Right atrium auricular region (tissue), 2 donors: ENCODE measurements at places on chromosomes 11 and 22. TPM values are rescaled to one million over a fixed set of nuclear protein-coding genes. Genes with fewer than 3 reads are reported as not detected.

DNA sequence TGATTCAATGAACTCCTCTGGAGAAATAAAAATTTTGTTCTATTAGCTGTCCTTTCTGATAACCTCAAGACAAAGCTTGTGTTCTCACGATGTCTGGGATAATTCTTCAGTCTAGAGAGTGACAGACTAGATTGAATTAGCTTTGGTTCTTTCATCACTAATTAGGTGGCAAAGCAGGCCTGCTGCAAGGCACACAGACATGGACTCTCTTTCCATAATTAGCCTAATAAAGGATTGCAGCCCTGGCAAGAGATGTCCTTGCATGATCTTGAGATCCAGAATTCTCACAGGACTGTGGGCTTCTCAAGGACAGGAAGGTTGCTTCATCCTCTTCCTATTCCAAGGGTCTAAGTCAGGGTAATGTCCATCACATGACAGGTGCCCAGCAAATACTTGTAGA lies 245.6 kb upstream of the ZC3H12C start:
- H3K27me3 ChIP-seq = no peaks in the 10 kb centered on the region
- no peak overlapping the region for H3K4me3 ChIP-seq
- no peaks in the 10 kb centered on the region for H3K4me1 ChIP-seq
- DNase-seq = no peak

UPK2 gene
- not detected for total RNA-seq

DNA sequence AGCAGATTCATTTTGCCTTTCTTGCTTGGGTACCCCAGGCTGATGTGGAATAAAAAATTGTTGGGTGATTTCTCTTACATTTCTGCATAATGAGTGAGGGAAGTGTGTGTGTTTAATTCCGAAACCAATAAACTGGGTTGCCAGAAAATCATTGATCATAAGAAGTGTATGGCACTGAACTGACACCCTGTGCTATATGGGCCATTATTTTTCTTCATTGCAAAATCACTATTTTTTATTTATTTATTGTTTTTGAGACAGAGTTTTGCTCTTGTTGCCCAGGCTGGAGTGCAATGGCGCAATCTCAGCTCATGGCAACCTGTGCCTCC lies 14.6 kb upstream of the HIKESHI start:
- DNase-seq = no peak
- H3K27ac ChIP-seq = no peak overlapping the region
- no peaks in the 10 kb centered on the region for H3K36me3 ChIP-seq
- H3K4me3 ChIP-seq = no peak overlapping the region
- no peaks in the 10 kb centered on the region for H3K27me3 ChIP-seq

GRCh38 chr11:27388001-27388400 lies 25.0 kb upstream of the CCDC34 start:
- H3K27ac ChIP-seq = no peak overlapping the region
- H3K4me3 ChIP-seq = no peak overlapping the region
- H3K36me3 ChIP-seq = no peaks in the 10 kb centered on the region
- peaks cover 18% of the 10 kb centered on the region for H3K4me1 ChIP-seq

TMPRSS6 gene
- not detected for total RNA-seq

GRCh38 chr22:43262990-43263644 lies 76.2 kb upstream of the TTLL12 start:
- no peaks in the 10 kb centered on the region for H3K27me3 ChIP-seq
- H3K4me3 ChIP-seq = no peak overlapping the region
- peaks cover 13% of the 10 kb centered on the region for H3K4me1 ChIP-seq
- H3K27ac ChIP-seq = no peak overlapping the region
- no peak for DNase-seq
- H3K36me3 ChIP-seq = no peaks in the 10 kb centered on the region

RTN4RL2 gene
- total RNA-seq = 1.3 TPM

GRCh38 chr11:118005224-118006152 lies 19.3 kb downstream of the IL10RA start:
- no peaks in the 10 kb centered on the region for H3K36me3 ChIP-seq
- no peak overlapping the region for H3K27ac ChIP-seq
- H3K4me3 ChIP-seq = no peak overlapping the region

- DNase-seq = no peak
- H3K4me3 ChIP-seq = no peak overlapping the region
- H3K27ac ChIP-seq = no peak overlapping the region
- H3K4me1 ChIP-seq = peaks cover 49% of the 10 kb centered on the region
- H3K36me3 ChIP-seq = no peaks in the 10 kb centered on the region
These were observed 2.6 kb downstream of the NAP1L4 start for GRCh38 chr11:2989551-2989950.

- no peak overlapping the region for H3K27ac ChIP-seq
- H3K27me3 ChIP-seq = no peaks in the 10 kb centered on the region
- no peaks in the 10 kb centered on the region for H3K4me1 ChIP-seq
- H3K36me3 ChIP-seq = peaks cover 28% of the 10 kb centered on the region
- no peak for DNase-seq
These were observed 2.4 kb upstream of the TTC36 start for GRCh38 chr11:118524757-118525470.

AIFM3 gene
- total RNA-seq = 1.0 TPM

DNA sequence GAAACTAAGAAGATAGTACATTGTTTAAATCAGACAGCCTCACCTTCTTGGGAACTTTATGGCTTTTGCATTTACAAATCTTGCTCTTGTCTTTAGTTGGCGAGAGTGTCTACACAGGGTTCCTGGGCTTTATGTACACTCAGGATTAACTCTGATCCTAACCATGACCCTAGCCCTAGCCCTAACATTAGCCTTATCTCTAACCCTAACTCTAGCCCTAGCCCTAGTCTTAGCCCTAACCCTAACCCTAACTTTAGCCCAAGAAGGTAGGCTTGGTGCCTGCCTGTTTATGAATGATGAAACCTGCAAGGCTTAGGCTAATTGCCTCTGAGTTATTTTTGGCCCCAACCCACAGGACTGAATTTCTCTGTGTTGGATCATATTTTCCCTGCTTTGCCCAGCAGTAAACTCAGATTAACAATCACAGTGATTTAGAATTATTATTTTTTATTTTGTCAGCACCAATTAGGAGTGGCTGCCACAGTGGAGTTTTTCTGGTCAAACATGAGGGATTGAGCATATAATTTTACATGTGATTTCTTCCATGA lies 44.1 kb upstream of the OR9Q1 start:
- no peak overlapping the region for H3K27ac ChIP-seq
- H3K4me1 ChIP-seq = no peaks in the 10 kb centered on the region
- H3K27me3 ChIP-seq = no peaks in the 10 kb centered on the region
- no peaks in the 10 kb centered on the region for H3K36me3 ChIP-seq
- H3K4me3 ChIP-seq = no peak overlapping the region

NLRP14 gene
- total RNA-seq = not detected

DNA sequence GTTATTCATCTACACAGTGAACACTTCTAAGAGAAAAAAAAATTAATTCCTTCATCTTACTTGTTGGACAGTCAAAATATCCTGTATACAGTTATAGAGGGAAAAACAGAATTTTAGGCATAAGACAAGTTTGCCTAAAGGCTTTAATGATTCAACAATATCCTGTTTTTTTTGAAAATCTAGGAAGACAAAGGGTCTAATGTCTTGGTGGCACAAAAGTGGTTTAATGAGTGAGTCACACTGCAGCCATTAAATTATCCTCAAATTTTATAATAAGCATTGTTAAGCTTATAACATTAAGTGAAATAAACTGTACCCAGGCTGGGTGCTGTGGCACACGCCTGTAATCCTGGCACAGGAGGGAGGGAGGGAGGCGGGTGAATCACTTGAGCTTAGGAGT lies 72.9 kb downstream of the GAB2 start:
- H3K27ac ChIP-seq = no peak overlapping the region
- H3K4me1 ChIP-seq = peaks cover 27% of the 10 kb centered on the region
- DNase-seq = no peak
- H3K4me3 ChIP-seq = no peak overlapping the region

DNA sequence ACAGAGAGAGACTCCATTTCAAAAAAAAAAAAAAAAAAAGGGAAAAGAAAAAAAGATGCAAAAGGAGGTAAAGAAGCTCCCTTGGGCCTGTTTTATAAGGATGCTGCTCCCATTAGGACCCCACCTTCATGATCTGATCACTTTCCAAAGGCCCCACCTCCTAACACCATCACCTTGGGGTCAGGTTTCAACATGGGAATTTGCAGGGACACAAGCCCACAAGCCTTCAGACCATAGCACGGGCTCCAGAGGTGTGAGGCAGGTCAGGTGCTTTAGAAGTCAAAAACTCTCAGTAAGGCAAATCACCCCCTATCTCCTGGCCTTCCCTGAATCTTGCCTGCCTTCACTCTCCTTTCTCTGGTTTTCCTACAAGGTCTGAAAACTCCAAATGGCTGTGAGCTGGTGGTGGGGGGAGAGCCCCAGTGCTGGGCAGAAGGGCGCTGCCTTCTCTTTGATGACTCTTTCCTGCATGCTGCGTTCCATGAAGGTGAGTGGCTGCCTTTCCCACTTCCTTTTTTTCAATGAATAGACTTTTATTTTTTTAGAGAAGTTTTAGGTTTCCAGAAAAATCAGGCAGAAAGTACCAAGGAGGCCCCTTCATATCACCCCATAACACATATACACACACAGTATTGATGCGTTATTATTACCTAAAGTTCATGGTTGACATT lies 13.2 kb downstream of the ASPHD2 start:
- no peak for DNase-seq
- H3K27ac ChIP-seq = no peak overlapping the region
- no peaks in the 10 kb centered on the region for H3K36me3 ChIP-seq
- no peak overlapping the region for H3K4me3 ChIP-seq

- no peaks in the 10 kb centered on the region for H3K4me1 ChIP-seq
- no peak overlapping the region for H3K4me3 ChIP-seq
- H3K36me3 ChIP-seq = no peaks in the 10 kb centered on the region
- no peak for DNase-seq
- H3K27ac ChIP-seq = no peak overlapping the region
These were observed 134.8 kb upstream of the NTM start for GRCh38 chr11:131235328-131236298.

OR2AG2 gene
- not detected for total RNA-seq

- no peaks in the 10 kb centered on the region for H3K4me1 ChIP-seq
- H3K36me3 ChIP-seq = no peaks in the 10 kb centered on the region
- no peak for DNase-seq
These were observed 201.1 kb upstream of the LRRC4C start for GRCh38 chr11:41660585-41660984.

GRCh38 chr22:37461961-37462360 lies 24.2 kb downstream of the MFNG start:
- H3K4me3 ChIP-seq = no peak overlapping the region
- H3K27me3 ChIP-seq = no peaks in the 10 kb centered on the region
- no peak for DNase-seq
- no peaks in the 10 kb centered on the region for H3K4me1 ChIP-seq

- H3K4me1 ChIP-seq = no peaks in the 10 kb centered on the region
- H3K27me3 ChIP-seq = no peaks in the 10 kb centered on the region
- no peak overlapping the region for H3K4me3 ChIP-seq
- DNase-seq = no peak
- H3K36me3 ChIP-seq = no peaks in the 10 kb centered on the region
These were observed 28.2 kb downstream of the OR6Q1 start for GRCh38 chr11:58059007-58059350.

DNA sequence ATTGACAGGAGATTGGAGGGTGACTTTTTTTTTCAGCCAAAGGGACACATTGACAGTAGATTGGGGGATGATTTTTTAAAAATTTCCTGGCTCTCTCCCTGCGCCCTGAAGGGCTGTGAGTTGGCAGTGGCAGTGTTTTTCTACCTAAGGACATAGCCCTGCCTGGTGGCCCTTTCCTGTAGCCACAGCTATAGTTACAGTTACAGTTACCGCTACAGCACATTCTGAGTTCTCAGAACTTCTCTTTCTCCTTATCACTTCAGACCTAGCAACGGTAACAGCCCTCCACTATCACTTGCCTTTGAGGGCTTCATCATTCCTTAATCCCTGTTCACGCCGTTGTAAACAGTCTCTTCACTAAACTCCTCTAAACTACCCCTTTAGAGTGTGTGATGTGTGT lies 684 bp downstream of the MRGPRX2 start:
- no peak overlapping the region for H3K27ac ChIP-seq
- H3K4me1 ChIP-seq = no peaks in the 10 kb centered on the region
- no peak overlapping the region for H3K4me3 ChIP-seq
- no peaks in the 10 kb centered on the region for H3K36me3 ChIP-seq
- no peak for DNase-seq
- H3K27me3 ChIP-seq = no peaks in the 10 kb centered on the region

DNA sequence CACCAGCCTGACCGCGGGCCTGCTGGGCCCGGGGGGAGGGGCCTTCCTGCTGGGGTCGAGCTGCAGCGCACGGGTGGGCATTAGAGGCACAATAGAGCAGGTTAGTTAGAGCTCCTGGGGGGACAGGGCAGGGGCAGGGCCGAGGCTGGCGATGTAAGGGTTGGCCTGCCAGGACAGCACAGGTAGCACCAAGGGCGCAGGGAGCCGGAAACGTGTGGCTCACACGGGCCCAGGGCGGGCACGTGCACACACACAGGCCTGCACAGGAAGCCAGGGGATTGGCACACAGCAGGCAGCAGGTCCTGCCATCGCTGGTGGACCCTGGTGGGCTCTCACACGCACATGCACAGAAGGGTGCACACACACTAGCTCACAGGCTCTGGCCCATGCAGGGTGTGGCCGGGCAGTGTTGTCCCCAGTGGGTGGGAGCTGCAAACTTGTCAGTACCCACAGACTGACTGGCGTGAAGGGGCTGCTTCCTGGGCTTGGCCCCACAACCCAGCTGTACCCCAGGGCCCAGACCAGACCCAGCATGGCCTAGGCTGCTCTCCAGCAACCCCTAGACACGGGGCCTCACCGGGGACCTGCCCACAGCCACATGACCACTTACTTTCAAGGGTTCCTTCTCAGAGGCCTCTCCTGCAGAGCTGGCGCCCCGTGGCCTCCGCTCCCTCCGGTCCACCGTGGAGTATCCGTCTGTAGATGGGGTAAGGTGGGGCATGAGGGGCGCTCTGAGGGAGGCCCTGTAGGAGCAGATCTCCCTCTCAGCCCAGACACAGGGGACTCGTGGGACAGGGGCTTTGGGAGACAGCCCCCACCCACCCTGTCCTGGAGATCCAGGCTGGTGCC lies 29.9 kb upstream of the TXNRD2 start:
- no peak overlapping the region for H3K27ac ChIP-seq

GRCh38 chr22:22548317-22548716 lies 10.7 kb downstream of the PRAME start:
- no peak for DNase-seq
- no peaks in the 10 kb centered on the region for H3K4me1 ChIP-seq
- H3K4me3 ChIP-seq = no peak overlapping the region
- no peaks in the 10 kb centered on the region for H3K36me3 ChIP-seq
- H3K27me3 ChIP-seq = no peaks in the 10 kb centered on the region

ZDHHC8 gene
- 16.6 TPM for total RNA-seq

MAPK8IP2 gene
- 0.71 TPM for total RNA-seq
